ENCODE measurements at places on chromosomes 5 and 9.

DNA sequence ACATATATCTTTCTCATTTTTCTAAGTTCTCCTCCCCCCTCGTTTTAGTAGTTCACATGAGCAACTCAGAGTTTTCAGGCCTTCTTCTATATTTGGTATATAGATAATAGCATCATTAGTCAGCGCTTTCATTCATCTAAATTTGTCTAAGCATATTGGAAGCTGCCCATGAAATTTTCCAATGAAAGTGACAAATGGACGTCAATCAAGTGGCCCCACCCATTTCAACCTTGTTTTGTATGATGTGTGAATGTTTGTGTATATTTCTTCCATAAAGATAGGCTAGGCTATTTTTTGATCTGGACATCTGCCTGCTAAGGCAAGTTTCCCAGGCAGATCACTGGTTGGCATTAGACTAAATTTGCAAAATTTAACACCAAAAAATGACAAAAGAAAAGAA lies 104.0 kb upstream of the SSBP2 start:
- DNase-seq, result no peak

DNA sequence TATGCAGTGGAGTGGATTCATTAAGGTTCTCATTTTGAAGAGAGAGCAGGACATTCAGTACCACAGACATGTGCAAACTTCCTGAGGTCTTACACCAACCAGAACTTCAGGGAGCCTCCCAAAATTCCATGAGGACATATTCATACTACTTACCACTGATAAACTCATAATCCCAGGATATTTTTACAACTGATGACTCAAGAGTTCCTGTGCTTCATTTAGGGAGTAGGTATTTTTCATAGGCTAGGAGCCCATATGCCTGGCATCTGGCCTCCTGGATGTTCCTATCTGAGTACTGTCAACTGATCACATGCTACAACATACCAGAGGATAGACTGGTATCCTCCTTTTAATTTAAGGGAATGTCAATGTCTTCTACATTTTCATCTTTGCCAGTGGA lies 578.0 kb downstream of the EFNA5 start:
- DNase-seq, result no peak

DNA sequence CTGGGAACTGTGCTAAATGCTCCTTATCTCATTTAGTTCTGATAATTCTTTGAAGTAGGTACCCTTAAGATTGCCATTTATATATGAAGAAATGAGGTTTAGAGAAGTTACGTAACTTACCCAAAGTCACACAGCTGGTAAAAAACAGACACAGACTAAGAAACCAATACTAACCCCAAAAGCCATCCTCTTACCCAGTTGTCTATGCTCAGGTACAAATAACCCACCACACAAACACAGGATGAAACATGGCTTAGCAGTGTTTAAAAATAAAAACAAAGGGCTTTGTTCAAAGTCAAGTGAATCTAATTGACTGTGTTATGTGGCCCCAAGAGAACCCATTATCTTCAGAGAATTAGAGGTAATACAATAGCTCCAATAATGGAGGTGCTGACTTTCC lies 37.0 kb upstream of the IL7R start:
- DNase-seq, result no peak

DNA sequence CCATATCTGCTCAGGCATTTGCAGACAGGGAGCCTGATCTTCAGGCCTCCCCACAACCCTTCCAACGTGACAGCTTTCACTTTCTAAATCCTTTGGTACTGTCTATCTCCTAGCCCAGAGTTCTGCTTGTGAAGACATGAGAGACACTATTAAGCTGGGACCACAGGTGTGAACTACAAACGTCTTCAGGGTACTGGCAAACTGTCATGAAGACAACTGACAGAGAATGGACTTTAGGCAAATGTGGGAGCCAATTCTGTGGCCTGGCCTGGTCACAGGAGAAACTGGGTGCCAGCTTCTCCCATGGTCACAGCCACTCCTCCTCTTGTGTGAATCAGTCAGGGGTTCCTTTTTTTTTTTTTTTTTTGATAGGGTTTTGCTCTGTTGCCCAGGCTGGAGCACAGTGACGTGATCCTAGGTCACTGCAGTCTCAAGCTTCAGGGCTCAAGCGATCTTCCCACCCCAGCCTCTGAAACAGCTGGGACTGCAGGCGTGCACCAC lies 10.4 kb downstream of the TRIM14 start:
- no peak for DNase-seq

GRCh38 chr5:138459311-138459933 lies 5.9 kb upstream of the EGR1 start:
- no peak for DNase-seq

GRCh38 chr5:40029711-40030495 lies 605.1 kb upstream of the DAB2 start:
- no peak for DNase-seq

DNA sequence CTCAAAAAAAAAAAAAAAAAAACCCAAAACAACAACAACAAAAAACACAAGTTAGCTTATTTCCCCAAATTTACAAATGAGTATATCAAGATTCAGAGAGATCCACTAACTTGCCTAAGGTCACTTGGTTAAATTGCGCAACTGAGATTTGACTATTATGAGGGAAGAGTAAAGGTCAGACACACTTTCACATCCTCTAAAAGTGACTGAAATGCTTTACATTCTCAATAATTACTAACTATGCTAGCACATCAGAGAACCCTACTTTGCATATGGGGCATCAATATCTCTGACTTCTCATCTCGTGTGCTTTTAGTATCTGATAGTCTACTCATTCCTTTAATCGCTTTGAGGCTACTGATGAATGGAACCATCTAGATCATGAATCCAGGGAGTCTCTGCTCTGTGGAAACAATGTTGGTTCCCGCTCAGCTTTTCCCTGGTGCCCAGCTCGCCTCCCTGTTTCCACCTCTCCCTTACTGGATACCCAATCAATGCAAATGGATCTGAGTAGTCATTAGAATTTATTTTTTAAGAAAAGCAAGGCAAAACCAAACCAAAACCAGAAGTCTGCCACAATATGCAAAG lies 182.1 kb upstream of the TRIM32 start:
- DNase-seq, result no peak

- DNase-seq, result peak; percentile 94
These were observed 7.7 kb downstream of the LPCAT1 start for GRCh38 chr5:1515921-1516571.

- no peak for DNase-seq
These were observed 39.3 kb upstream of the CDC42SE2 start for GRCh38 chr5:131224387-131225201.

GRCh38 chr5:179872828-179873575 lies 14.4 kb upstream of the MRNIP start:
- no peak for DNase-seq

- DNase-seq, result no peak
These were observed 435.5 kb downstream of the SLCO4C1 start for GRCh38 chr5:101860563-101860962.

- DNase-seq, result no peak
These were observed 35.5 kb downstream of the PDZD2 start for GRCh38 chr5:31674371-31674951.

DNA sequence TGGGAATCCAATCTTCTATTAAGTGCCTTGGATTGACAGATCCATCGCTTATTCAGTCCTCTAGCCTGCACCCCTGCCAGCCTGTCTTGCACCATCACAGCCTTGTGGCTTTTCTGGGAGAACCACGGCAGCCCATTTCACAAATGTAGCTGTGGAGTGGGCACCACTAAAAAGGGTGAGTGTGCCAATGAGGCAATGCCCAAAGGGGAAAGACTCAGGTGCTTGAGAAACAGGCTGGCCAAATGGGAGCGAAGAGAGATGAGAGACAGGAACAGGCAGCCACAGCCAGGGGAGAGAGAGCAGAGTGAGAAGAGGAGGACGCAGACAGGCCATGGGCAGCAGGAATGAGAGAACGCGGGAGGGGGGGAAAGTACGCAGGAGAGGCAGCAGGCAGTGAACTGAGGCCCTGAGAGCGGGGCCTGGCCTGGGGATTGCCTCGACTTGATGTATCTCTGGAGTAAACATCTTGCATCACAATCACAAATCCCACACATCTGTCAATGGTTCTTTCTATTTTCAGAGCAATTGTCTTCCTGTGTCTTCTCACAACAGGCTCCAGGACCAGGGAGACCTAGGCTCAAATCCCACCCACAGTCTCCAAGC lies 173.1 kb downstream of the SYK start:
- DNase-seq, result no peak

- DNase-seq, result no peak
These were observed 102.0 kb downstream of the PHF2 start for GRCh38 chr9:93678199-93679019.

GRCh38 chr5:93079046-93079445 lies 502.0 kb downstream of the NR2F1-AS1 start:
- DNase-seq, result no peak

GRCh38 chr5:175696139-175696854 lies 38.4 kb downstream of the HRH2 start:
- peak; percentile 18 for DNase-seq

DNA sequence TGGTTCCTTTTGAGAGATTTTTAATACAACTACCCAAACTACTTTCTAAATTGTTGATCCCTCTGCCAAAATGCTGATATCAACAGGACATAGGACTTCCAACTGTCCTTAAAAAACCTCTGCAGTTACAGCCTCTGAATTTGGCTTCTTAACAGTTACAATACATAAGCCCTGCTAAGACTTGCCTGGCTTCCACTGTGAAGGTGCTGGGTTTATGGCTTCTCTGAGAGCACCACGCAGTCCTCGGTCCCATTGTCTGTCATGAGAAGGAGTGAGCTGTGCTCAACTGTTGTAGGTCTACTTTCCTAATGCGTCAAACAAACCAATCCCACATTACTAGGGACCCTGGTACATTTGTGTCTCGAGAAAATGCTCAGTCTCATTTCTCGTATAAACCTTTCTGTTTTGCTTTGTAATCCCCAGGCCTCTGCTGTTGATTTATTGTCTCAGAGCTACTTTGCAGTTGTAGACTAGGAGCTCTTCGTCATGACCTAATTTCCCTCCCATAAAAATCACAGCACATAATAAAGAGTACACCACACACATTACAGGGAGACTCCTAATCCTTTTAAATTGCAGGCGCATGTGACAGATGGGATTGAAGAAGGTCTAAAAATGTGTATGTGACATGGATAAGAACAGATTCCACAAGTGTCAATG lies 274.9 kb downstream of the NR3C1 start:
- no peak for DNase-seq

DNA sequence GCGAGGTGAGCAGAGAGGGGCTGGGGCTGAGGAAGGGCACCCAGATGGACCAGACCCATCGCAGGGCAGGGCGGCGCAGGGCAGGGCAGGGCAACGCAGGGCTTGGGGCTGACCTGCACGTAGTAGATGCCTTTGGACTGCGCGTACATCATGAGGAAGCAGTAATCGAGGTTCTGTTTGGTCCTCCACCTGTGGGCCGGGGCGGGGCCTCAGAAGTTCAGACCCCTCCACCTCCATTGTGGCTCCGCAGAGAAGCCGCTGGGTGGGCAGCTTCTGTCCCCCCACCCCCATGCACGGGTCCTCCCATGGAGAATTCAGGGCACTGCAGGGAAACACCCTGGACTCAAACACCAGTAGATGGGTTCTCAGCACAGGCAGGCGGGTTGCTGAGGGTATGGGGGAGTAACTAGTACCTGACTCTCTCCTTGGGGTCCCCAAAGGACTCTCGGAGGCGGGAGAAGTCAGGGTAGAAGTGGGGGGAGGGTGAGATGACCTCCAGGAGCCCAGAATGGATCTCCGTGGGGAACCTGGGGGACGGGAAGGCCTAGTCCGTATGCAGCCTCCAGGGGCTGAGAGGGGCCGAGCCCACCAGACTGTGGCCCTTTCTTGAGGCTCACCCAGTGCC lies 6.4 kb downstream of the LTC4S start:
- no peak for DNase-seq

All from Caki2 (cell line).